ENCODE measurements at places on chromosomes 12 and 14.

- no peak for DNase-seq
Observed at GRCh38 chr12:57146961-57147944, at the start of gene LRP1-AS. TSS of gene LRP1-AS (minus strand) at chr12:57147619.

- DNase-seq, result no peak
Observed at GRCh38 chr12:120529641-120530417, 871 bp upstream of the COQ5 start.

DNA sequence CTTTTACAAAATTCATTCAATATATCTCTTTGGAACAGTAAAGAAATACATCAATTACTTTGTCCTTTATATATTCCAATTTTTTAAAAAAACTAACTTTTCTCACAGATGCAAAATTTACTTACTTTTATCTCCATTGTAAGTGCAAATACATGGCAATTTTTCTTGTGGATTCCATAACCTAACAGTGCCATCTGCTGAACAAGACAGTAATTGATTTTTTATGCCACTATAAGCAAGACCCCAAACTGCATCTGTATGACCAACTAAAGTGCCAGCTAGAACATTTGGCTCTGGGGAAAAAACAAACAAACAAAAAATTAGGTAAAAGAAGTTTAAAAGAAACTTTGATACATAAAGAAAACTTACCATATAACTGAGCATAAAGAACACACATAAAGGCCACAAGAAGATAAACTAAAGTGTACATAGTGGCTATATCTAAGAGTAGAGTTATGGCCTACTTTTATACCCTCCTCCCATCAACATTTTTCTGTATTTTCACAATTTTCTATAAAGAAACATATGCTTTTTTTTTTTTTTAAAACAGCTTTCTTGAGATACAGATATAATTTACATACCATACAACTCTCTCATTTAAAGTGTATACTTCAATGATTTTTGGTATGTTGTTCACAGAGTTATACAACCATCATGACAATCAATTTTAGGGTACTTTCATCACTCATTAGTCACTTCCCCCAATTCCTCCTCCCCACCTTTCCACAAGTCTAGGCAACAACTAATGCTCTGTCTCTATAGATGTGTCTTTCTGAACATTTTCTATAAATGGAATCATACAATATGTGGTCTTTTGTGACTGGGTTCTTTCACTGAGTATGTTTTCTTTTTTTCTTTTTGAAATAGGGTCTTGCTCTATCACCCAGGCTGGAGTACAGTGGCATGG, 32.6 kb downstream of the COCH start:
- no peak for DNase-seq

- no peak for DNase-seq
Observed at GRCh38 chr14:25406818-25407217, 356.9 kb upstream of the STXBP6 start.

DNA sequence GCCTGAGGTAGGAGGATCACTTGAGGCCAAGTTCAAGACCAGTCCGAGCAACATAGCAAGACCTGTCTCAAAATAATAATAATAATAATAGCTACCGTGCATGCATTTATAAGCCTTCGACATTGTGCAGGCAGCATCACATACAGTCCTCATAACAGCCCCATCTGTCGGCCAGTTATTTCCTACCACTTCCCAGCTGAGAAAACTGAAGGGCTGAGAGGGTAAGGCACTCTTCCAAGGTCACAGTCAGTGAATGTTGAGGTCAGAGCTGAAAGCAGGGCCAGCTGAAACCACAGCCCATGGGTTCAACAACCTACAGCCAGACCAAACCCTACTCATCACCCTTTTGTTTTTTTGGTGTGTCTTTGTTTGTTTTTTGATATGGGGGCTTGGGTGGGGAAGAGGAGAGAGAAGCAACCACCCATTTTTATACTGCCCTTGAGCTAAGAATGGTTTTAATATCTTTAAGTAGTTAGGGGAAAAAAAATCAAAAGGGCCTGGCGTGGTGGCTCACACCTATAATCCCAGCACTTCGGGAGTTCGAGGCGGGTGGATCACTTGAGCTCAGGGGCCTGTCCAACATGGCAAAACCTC, 16.8 kb upstream of the ITPK1 start:
- no peak for DNase-seq

- DNase-seq, result no peak
Observed at GRCh38 chr14:83974647-83975163, 1555.2 kb upstream of the FLRT2 start.

DNA sequence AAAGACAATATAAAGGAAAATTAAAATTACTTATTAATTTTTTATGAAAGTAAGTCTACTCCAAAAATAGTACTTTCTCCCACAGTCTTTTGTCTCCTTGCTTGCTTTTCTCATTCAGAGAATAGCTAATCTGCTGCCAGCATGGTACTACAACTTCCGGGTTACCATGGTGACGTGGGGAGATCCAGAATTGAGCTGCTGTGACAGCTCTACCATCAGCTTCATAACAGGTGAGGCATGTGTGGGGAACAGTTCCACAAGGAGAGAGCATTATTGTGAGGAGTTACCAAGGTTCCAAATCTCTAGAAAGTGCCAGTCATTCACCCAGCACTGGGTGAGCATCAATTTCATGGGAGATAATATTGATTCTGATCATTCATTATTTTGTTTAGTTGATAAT, 197.8 kb downstream of the PTPRO start:
- DNase-seq, result no peak

- no peak for DNase-seq
Observed at GRCh38 chr12:131883521-131883900, 10.9 kb upstream of the ULK1 start.

GRCh38 chr12:55715169-55715764, 579 bp upstream of the BLOC1S1 start:
- DNase-seq, result no peak

DNA sequence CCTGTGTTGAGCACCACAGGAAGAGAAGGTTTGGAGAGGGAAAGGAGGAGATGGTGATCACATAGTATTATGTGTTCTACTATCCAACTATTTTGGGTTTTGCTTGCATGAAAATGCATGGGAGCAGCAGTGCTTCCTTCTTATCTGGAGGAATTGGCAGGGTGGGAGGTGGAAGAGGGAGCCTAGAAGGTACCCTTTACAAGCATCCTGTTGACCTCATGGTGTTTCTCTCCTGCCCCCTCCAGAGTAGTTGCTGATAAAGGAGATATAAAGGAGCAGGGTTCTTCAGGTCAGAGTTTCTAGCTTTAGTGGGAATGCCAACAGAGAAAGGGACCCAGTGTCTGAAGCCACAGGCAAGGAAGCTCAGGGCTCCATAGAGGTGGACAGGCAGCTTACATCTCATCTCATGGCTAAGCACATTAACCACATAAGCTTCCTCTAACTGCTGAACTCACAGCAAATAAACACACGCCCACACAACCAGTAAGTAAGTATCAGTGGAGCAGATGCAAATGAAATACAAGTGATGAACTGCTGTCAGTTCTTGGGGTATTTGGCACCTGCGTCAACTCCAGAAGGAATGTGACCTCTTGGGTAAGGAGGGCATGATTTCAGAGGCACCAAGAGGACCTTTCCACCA, 174.2 kb upstream of the SLC38A2 start:
- no peak for DNase-seq

GRCh38 chr14:34233619-34234018, 228.4 kb downstream of the SPTSSA start:
- DNase-seq, result no peak

GRCh38 chr12:93571925-93572711, at the start of gene SOCS2:
TSS of gene SOCS2 (plus strand) at chr12:93572675. CDS start at chr12:93572898, 223 bp downstream.
- no peak for DNase-seq

DNA sequence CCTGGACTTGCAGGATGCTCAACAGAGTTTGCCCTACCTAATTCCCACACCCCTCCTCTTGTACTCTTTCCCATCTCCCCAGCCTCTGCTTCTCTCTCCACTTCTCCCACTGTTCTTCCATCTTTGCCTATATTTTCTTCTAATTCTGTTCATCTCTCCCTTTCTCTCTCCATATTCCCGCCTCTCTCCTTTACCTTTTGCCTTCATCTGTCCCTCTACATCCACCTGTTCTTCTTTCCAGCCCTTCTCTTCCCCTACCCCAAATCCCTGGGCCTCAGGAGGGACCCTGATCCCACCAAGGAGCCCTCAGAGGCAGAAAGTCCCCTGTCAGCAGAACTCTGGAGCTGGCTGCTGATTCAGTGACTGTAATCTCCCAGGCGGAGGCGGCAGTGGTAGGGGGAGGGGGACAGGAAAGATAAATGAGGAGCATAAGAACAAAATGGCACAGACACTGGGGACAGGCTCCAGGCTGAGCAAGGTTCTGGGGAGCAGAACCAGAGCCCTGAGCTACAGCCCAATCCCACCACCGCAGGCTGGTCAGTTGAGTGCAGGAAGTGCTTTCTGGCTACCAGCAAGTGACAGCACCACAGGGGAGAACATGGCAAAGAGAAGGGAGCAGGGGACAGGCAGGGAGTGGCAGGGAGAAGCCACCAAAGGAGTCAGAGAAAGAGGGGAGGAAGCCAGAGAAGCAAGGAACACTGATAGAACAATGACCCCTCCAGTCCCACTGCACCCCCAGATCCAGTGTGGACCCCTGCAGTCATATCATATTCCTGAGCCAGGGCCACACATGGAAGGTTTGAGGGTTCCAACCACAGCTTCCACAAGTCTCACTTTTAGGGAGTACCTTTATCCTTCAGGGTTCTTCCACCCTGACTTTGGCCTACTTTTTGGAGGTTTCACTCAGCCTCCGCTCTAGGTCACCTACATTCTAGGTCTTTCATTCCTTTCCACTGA, 27.0 kb downstream of the SMUG1 start:
- DNase-seq, result no peak

GRCh38 chr14:65231286-65231980, 129.1 kb upstream of the MAX start:
- DNase-seq, result no peak

DNA sequence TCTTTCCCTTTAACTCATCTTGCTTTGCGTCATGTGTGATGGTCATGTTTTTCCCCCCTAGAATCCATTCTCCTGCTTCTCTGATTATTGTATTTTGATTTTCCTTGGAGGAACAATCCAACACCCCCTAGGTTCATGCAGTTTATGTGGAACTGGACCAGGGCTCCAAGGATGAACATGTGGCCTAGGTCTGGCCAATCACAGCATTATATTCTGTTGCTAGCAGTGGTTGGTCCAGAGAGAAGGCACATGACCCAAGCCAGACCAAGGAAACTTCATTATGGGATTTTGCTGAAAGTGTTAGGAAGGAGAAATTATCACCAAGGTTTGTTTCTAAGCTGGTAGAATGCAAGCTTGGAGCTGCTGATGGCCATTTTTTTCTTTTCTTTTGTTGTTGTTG, 6.9 kb upstream of the PPTC7 start:
- no peak for DNase-seq

DNA sequence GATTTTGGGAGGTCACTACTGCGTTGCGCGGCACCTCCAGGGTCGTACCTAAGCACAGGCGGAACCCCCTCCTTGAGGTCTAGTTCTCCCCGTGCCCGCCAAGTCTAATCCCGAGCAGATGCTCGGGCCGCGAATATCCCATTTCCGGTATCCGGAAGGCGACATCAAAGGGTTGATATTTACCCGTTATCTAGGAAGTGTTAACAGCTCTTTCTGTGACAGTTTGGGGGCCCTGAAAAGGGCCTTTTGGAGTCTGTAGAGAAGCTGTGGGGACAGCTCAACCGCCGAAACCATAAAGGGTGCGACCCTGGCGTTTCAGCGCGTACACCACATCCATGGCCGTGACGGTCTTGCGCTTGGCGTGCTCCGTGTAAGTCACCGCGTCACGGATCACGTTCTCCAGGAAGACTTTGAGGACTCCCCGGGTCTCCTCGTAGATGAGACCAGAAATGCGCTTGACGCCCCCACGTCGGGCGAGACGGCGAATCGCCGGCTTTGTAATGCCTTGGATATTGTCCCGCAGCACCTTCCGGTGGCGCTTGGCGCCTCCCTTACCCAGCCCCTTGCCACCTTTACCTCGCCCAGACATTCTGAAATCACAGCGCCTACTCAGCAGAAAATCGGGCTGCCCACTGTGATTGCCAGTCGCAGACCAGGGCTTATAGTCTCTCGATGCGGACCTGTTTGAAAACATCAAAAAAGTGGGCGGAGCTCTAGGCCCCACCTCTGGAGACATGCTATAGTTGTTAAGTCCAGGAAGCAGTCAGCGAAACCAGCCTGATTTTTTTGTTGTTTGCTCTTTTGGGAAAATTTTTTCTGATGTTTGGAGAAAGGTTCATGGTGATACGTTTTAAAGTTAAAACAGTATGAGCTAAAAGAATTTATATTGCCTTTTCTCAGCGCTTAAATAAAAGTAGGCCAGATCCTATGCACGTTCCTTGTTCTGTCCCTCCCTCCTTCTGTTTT, 32.5 kb downstream of the WBP11 start:
- peak; percentile 83 for DNase-seq

GRCh38 chr14:62800577-62800976, 244.7 kb downstream of the KCNH5 start:
- DNase-seq, result no peak

- DNase-seq, result no peak
Observed at GRCh38 chr12:62146318-62146717, 113.9 kb upstream of the USP15 start.

Measured in activated T-helper 1 cell treated with Interleukin-2 at 50 U/mL for 16 hours (primary cell).